Activated naive CD4-positive, alpha-beta T cell treated with anti-CD3 and anti-CD28 coated beads, Interleukin-2, amount 10 ng/mL, durations not matched to agents 5 hours and 36 hours (primary cell): ENCODE measurements at places on chromosomes 4 and X. TPM values are rescaled to one million over a fixed set of nuclear protein-coding genes. Genes with fewer than 3 reads are reported as not detected.

PCDH7 gene
- total RNA-seq: not detected

CABS1 gene
- total RNA-seq: not detected

PHOX2B gene
- total RNA-seq: not detected

NKRF gene
- 14.3 TPM for total RNA-seq

MTCP1 gene
- total RNA-seq: 13.0 TPM

SLIT2 gene
- not detected for total RNA-seq

NAA11 gene
- not detected for total RNA-seq

CENPVL1 gene
- total RNA-seq: not detected

RAB9B gene
- total RNA-seq: 0.63 TPM

CCDC110 gene
- not detected for total RNA-seq

FMR1NB gene
- not detected for total RNA-seq

IL1RAPL2 gene
- not detected for total RNA-seq

PGAM4 gene
- total RNA-seq: 0.41 TPM

PROM1 gene
- total RNA-seq: not detected

CT47A7 gene
- total RNA-seq: not detected

UGT2A1 gene
- total RNA-seq: not detected

LYAR gene
- total RNA-seq: 17.6 TPM

NHSL2 gene
- total RNA-seq: 0.53 TPM

MAGEC1 gene
- not detected for total RNA-seq

GPM6B gene
- total RNA-seq: not detected
